ENCODE measurements at places on chromosomes 7 and 10.

GRCh38 chr7:40874756-40875155, 740.0 kb downstream of the SUGCT start:
- DNase-seq: no peak

DNA sequence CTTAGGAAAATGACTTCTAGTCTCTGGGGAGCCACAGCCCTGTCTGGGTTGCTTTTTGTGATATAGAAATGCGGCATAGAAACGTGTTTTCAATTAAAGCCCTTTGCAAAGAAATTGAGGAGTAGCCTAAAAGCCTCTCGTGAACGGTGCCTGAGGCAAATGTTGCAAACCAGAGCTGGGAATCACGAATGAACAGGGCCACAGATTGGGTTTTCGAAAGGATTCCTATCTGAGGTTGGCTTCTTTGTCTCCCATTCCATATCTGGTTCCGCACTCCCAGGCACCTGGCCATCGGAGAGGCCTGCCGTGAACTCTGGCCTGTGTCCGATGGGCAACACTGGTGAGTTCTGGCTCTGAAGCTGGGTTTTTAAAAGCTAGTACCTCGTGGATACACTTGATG, 221.6 kb downstream of the TCF7L2 start:
- no peak for DNase-seq

GRCh38 chr7:77644774-77645173, 51.5 kb upstream of the RSBN1L start:
- DNase-seq: no peak

GRCh38 chr7:149558149-149558861, 60.7 kb upstream of the ZNF746 start:
- no peak for DNase-seq

DNA sequence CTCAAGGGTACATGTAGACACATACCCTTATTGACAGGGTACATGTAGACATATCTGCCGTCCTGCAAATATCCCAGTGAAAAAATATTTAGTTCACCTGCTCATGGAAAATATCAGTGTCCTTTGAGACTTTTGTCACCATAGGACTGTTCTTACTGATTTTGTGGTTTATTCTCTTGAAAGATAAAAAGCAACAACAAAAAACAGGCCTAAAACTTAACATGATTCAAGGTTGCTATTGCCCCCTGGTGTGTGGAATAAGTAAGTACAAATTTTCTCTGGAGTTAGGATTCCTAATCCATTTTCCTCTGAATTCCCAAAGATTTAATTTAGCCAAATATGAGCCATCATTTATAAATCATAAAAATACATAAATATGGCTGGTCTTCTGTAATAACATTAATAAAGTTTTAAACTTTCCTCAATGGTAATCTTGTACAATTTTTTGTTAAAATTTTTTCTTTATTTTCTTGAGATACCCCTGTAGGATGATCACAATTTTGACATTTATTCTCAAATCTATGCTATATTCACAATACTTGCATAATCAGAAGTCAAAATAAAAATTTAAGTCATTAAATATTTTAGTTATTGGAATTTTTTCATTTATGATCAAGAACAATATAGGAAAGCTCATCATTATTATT, 741.4 kb upstream of the POT1 start:
- DNase-seq: no peak

GRCh38 chr7:35645691-35646090, 49.2 kb downstream of the HERPUD2 start:
- no peak for DNase-seq

- DNase-seq: no peak
Measured at GRCh38 chr10:69901628-69902505, 100.2 kb downstream of the COL13A1 start.

DNA sequence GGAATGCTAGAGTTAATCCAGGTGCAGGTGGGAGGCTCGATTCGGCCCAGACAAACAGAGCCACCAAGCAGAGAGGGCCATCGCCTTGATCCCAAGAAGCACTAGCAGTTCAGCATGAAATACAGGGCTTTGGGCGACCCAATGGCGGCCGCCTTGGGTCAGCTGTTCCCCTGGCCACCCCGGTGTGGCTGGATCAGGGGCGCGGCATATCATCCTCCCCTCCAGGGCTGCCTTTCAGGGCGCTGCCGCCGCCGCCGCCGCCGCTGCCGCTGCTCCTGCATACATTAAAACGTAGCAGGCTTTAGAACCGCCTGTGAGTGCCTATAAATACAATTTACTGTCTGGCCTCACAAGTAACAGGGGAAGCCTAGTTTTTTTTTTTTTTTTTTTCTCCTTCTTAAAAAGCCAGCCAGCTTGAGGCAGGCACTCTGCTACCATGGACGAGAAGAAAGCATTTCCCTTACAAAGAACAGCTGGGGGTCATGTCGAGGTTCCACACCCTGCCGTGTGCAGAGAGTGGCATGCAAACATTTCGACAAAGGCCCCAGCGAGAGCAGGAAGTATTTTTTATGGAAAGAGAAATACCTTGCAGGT, 57.7 kb upstream of the EFCAB10 start:
- DNase-seq: peak; percentile 33

DNA sequence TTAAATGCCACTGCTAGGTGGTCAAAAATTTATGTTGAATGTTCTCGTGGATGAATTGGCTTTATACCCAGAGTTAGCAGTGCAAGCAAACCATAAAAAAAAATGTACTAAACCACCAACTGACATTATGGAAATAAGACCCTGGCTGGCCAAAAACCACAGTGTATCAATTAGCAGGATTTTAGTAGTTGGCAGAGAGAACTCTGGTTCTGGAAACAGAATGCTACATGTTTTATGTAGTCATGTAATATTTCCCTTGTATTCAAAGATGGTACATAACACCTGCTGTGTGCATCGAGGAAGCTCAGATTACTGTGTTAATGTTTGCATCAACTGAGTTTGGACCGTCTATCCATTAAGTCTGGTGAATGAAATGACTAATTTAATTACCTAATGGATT, 618.5 kb downstream of the CCSER2 start:
- no peak for DNase-seq

Measured in urinary bladder (tissue), 4 donors.